ENCODE measurements at places on chromosomes 16 and 17.

- no peak overlapping the region for H3K4me3 ChIP-seq
- no peak for DNase-seq
- no peak overlapping the region for H3K27ac ChIP-seq
- peaks cover 45% of the 10 kb centered on the region for H3K4me1 ChIP-seq
- H3K36me3 ChIP-seq: peaks cover 2% of the 10 kb centered on the region
- no peaks in the 10 kb centered on the region for H3K27me3 ChIP-seq
Observed at GRCh38 chr17:3799181-3799945, 1.6 kb downstream of the ITGAE start.

- no peaks in the 10 kb centered on the region for H3K27me3 ChIP-seq
- no peak overlapping the region for H3K4me3 ChIP-seq
- H3K36me3 ChIP-seq: no peaks in the 10 kb centered on the region
- H3K4me1 ChIP-seq: no peaks in the 10 kb centered on the region
- DNase-seq: no peak
- H3K27ac ChIP-seq: no peak overlapping the region
Observed at GRCh38 chr16:59971264-59971663, 1237.1 kb upstream of the GOT2 start.

GRCh38 chr17:6075845-6076244 is 5.7 kb downstream of the WSCD1 start:
- H3K36me3 ChIP-seq: no peaks in the 10 kb centered on the region
- no peak overlapping the region for H3K27ac ChIP-seq
- H3K4me1 ChIP-seq: no peaks in the 10 kb centered on the region
- peaks cover 26% of the 10 kb centered on the region for H3K27me3 ChIP-seq

GRCh38 chr17:33927732-33928133 is 327.4 kb upstream of the CCL2 start:
- no peaks in the 10 kb centered on the region for H3K36me3 ChIP-seq
- H3K27me3 ChIP-seq: no peaks in the 10 kb centered on the region
- H3K4me3 ChIP-seq: no peak overlapping the region
- no peak overlapping the region for H3K27ac ChIP-seq
- no peaks in the 10 kb centered on the region for H3K4me1 ChIP-seq
- no peak for DNase-seq

DNA sequence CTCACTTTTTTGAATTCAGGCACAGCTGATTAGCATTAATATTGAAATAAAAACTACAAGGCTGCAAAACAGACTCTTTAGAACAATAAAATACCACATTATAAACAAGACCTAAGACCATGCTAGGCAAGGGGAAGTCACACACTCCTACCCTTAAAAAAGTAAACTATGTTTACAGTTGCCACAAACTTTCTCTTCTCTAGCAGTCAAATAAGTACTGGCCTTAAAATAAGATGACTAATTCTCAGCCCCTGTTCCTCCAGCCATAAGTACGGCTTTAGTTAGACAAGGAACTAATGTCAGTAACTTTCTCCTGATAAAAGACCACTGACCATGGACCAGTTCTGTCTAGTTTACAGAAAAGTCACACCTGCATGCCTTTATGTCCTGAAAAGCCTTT is 19.5 kb upstream of the CPHXL start:
- no peak overlapping the region for H3K4me3 ChIP-seq
- no peak overlapping the region for H3K27ac ChIP-seq
- no peaks in the 10 kb centered on the region for H3K36me3 ChIP-seq
- DNase-seq: no peak

GRCh38 chr16:49419006-49419405 is 45.4 kb downstream of the C16orf78 start:
- H3K27ac ChIP-seq: no peak overlapping the region
- H3K4me3 ChIP-seq: no peak overlapping the region
- no peaks in the 10 kb centered on the region for H3K4me1 ChIP-seq

DNA sequence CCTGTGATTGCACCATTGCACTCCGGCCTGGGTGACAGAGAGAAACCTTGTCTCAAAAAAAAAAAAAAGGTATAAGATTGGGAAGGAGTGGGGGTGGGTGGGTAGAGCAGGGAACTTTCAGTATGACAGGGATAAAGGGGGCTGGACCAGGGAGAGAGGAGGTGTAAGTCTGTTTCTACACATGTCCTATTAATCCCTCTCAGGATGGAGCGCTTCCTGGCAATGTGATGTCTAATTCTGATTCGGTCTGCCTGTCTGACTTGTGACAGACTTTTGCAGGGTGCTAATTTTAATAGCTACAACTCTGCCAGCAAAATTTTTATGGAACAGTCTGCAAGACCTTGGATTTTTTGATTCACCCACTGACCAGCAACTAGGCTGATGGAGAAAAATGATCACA is 53.8 kb upstream of the SLC25A19 start:
- no peaks in the 10 kb centered on the region for H3K27me3 ChIP-seq
- H3K4me3 ChIP-seq: peak overlapping the region; percentile 79
- DNase-seq: no peak
- H3K36me3 ChIP-seq: peaks cover 17% of the 10 kb centered on the region

GRCh38 chr16:87498324-87499188 is 5.7 kb upstream of the ZCCHC14 start:
- no peak overlapping the region for H3K27ac ChIP-seq
- H3K4me3 ChIP-seq: no peak overlapping the region
- H3K36me3 ChIP-seq: no peaks in the 10 kb centered on the region
- H3K4me1 ChIP-seq: peaks cover 15% of the 10 kb centered on the region
- peaks cover 14% of the 10 kb centered on the region for H3K27me3 ChIP-seq
- DNase-seq: no peak

DNA sequence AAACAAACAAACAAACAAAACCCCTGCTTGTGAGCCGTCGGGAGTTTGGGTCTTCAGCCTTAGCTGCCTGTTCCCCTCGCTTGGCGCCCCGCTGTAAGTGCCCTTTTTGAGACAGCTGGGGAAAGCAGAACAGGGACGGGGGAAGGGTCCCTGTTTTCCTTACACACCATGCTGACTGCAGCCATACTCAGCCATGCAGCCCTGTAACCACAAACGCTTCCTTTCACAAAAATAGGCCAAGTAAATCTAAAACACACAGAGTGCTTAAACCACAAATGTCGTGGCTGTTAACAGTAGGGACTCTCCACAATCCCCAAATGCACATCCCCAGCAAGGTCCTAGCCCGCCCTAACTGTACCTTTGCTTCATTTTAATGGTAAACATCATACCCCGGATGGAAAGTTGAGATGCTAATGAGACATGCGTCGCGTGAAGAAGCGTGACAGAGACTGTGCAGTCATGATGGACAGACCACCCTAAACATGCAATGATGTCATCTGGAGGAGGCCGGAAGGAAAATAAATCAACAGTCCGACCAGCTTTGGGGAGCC is 129.9 kb downstream of the MGAT5B start:
- H3K27me3 ChIP-seq: no peaks in the 10 kb centered on the region
- peaks cover 48% of the 10 kb centered on the region for H3K4me1 ChIP-seq
- H3K27ac ChIP-seq: peak overlapping the region; percentile 94
- H3K4me3 ChIP-seq: peak overlapping the region; percentile 75
- H3K36me3 ChIP-seq: peaks cover 3% of the 10 kb centered on the region
- DNase-seq: peak; percentile 74

DNA sequence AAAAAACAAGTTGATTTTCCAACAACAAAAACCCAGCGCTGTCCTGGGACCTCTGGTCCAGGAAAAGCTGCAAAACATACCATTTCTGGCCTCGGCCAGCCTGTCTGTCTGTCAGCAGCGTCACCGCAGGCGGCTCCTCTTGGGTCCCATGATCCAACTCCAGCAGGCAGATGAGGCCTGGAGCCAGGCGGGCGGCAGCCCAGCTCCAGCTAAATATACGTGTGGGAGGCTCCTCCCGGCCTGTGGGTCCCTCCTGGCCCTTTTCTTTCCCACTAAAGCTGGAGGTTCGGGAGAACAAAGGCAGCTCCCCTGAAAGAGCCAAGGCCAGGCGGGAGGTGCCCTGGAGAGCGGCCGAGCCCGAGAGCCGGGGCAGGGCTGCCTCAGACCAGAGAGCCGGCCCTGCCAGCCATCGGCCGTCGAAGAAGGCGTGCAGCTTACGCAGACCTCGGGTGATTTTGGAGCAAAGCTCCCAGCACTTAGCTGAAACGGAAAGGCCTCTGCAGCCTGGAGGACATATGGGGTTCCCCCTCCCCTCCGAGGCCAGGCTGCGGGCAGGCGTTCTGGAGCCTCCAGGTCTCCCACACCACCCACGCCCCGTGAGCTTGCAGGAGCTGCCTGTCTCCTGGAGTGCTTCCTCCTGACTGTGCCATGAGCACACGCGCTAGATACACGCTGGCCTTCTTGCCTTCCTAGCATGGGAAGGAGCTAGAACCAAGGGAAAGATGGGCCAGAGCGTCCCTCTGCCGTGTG is 19.9 kb upstream of the JPH3 start:
- DNase-seq: no peak
- H3K27ac ChIP-seq: no peak overlapping the region
- no peaks in the 10 kb centered on the region for H3K4me1 ChIP-seq
- no peaks in the 10 kb centered on the region for H3K36me3 ChIP-seq
- H3K4me3 ChIP-seq: no peak overlapping the region
- peaks cover 15% of the 10 kb centered on the region for H3K27me3 ChIP-seq

DNA sequence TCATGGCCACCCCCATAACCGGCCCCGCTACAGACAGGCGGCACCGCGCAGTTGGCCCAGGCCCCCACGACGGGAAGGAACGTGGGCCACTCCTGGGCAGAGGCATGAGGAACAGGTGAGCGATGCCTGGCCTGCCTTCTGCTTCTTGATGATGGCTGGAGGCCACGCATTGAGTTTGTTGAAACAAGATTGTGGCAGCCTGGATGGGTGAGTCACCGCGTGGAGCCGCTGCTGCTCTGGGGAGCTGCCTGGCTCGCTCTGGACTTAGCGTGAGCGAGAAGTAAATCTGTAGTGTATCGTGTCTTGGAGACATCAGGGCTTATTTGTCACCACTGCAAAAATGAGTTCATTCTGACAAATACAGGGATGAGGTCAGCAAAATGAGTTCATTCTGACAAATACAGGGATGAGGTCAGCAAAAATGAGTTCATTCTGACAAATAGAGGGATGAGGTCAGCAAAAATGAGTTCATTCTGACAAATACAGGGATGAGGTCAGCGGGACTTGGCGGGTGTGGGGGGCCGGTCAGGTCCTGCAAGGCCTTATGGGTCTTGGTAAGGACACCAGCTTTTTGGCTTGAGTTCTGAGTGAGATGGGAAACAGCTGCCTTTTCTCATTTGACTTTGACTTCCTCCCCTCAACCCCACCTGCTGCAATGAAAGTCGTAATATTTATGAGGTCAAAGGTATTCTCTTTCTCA is 93.0 kb downstream of the SEC14L1 start:
- H3K27ac ChIP-seq: peak overlapping the region; percentile 31
- no peaks in the 10 kb centered on the region for H3K27me3 ChIP-seq
- no peak overlapping the region for H3K4me3 ChIP-seq
- peak; percentile 22 for DNase-seq
- H3K36me3 ChIP-seq: no peaks in the 10 kb centered on the region

- no peaks in the 10 kb centered on the region for H3K27me3 ChIP-seq
- H3K27ac ChIP-seq: no peak overlapping the region
- no peak overlapping the region for H3K4me3 ChIP-seq
- H3K36me3 ChIP-seq: no peaks in the 10 kb centered on the region
- DNase-seq: no peak
- H3K4me1 ChIP-seq: no peaks in the 10 kb centered on the region
Observed at GRCh38 chr17:6100891-6101500, 30.8 kb downstream of the WSCD1 start.

DNA sequence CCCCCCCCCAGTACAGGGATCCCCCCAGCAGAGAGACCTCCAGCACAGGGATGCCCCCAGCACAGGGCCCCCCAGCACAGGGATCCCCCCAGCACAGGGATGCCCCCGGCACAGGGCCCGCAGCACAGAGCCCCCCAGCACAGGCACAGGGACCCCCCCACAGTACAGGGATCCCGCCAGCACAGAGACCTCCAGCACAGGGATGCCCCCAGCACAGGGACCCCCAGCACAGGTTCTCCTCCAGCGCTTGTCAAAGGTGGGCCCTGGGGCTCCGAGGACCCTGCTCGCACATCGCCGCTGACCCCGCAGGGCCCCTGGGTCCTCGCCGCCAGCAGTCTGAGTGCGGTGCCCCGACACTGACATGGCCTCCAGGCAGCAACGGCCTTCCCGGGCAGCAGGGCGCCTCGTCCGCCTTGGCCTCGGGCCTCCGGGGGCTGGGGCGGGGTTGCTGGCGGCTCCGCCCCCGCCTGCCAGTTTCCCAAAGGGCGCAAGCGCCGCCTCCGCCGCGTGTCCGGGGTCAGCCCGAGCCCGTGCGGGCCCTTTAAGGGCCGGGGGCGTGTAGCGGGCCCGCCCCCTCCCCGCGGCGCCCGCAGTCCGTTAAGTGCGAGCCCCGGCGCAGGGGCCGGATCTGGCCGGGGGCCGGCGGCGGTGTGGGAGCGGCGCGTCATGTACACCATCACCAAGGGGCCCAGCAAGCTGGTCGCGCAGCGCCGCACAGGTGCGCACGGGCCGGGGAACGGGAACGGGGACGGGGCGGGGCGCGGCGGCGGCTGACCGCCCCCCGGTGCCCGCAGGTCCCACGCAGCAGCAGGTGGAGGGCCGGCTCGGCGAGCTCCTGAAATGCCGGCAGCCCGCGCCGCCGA is at the start of gene MCRIP2:
Gene MCRIP2 (plus strand): TSS at position 503 of the 863 bp plus-strand sequence. CDS start 164 bp downstream, at position 667.
- H3K4me1 ChIP-seq: peaks cover 12% of the 10 kb centered on the region
- H3K4me3 ChIP-seq: peak within 1 kb of the TSS; percentile 75
- peak within 1 kb of the TSS; percentile 60 for H3K27ac ChIP-seq
- H3K36me3 ChIP-seq: peaks cover 2% of the 10 kb centered on the region
- no peaks in the 10 kb centered on the region for H3K27me3 ChIP-seq

DNA sequence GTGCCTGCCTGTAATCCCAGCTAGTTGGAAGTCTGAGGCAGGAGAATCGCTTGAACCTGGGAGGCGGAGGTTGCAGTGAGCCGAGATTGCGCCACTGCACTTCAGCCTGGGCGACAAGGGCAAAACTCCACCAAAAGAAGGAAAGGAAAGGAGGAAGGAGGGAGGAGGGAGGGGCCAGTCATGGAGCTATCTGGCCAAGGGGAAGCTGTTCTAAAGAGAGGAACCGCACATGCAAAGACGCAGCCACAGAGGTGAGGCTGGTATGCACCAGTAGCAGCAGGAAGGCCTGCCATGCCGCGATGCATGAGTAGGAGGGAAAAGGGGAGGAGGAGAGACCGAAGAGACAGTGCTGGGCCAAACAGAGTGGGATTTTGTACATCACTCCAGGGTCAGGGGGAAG is 35.9 kb downstream of the HSBP1 start:
- no peak overlapping the region for H3K27ac ChIP-seq
- H3K36me3 ChIP-seq: no peaks in the 10 kb centered on the region
- peaks cover 19% of the 10 kb centered on the region for H3K27me3 ChIP-seq
- no peak for DNase-seq
- H3K4me1 ChIP-seq: no peaks in the 10 kb centered on the region

DNA sequence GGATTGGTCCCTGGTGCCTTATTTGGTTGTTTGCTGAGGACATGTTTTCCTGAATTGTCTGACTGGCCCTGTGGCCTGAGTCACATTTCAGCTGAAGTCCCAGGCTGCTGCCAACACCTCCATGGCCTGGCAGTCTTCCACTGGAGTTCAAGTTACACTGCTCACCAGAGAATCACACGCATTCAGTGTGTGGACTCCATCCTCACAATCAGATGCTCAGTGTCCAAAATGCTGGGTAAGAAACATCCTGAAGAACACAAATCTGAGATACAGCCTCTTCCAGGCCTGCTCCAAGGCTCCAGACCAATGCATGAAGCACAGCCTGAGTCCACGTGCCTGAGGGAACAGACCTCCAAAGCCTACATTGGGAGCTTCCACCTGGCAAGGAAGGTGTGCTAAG is 19.2 kb downstream of the CD300LB start:
- H3K27ac ChIP-seq: no peak overlapping the region
- H3K36me3 ChIP-seq: peaks cover 11% of the 10 kb centered on the region
- no peak for DNase-seq
- peaks cover 11% of the 10 kb centered on the region for H3K4me1 ChIP-seq
- H3K4me3 ChIP-seq: no peak overlapping the region

GRCh38 chr16:68086336-68086841 is 1.2 kb downstream of the NFATC3 start:
- H3K4me3 ChIP-seq: peak overlapping the region; percentile 91
- no peak for DNase-seq
- peaks cover 57% of the 10 kb centered on the region for H3K4me1 ChIP-seq
- H3K27ac ChIP-seq: peak overlapping the region; percentile 85
